Sigmoid colon (tissue), 7 donors: ENCODE measurements at places on chromosomes 4 and X. TPM values are rescaled to one million over a fixed set of nuclear protein-coding genes. Genes with fewer than 3 reads are reported as not detected.

HAUS3 gene
- 6.0 TPM for polyA plus RNA-seq

S100P gene
- 396 TPM for polyA plus RNA-seq

RBM46 gene
- not detected for polyA plus RNA-seq

NALF2 gene
- under 0.01 TPM for polyA plus RNA-seq

RASSF6 gene
- polyA plus RNA-seq, result 20.4 TPM

ARX gene
- 0.10 TPM for polyA plus RNA-seq

HS3ST1 gene
- polyA plus RNA-seq, result 3.6 TPM

PCDH19 gene
- 0.29 TPM for polyA plus RNA-seq

EVC2 gene
- 0.60 TPM for polyA plus RNA-seq

TLL1 gene
- 0.60 TPM for polyA plus RNA-seq

TBX22 gene
- polyA plus RNA-seq, result not detected

GRCh38 chrX:115650916-115651315 is 89.9 kb downstream of the PLS3 start:
- DNase-seq, result no peak
- no peaks in the 10 kb centered on the region for H3K36me3 ChIP-seq
- no peak overlapping the region for H3K27ac ChIP-seq
- no peaks in the 10 kb centered on the region for H3K27me3 ChIP-seq
- H3K4me1 ChIP-seq, result no peaks in the 10 kb centered on the region

DNA sequence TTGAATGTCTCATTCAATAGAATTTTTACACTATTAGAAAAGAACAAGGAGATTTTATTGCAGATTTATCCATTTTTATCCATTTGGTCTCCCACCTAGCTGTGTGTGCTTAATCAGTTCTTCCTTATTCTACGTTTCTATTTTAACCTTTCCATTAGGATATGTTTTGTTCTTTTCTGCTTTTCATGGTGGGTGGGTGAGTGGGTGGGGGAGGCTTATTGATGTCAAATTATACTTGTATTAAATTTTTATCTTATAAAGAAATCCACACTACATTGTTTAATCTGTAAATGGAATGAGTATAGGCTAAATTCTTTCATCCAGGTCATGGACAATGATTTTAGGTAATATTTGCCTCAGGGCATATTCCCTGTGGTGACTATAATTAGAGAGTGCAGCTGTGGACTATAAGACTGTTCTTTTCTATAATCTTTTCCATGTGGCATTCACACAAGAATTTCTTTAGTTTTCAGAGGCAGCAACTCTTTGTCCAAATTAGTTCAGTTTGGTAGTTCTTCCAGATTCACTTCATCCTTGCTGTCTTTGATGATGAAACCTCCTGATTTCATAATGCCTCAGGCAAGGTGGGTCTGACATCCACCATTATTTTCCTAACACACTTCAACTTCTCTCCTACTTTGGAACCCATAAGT is 2451.8 kb downstream of the PCDH7 start:
- no peak overlapping the region for H3K27ac ChIP-seq
- no peaks in the 10 kb centered on the region for H3K27me3 ChIP-seq
- H3K36me3 ChIP-seq, result no peaks in the 10 kb centered on the region
- no peak overlapping the region for H3K4me3 ChIP-seq
- DNase-seq, result no peak

- no peaks in the 10 kb centered on the region for H3K27me3 ChIP-seq
- H3K36me3 ChIP-seq, result no peaks in the 10 kb centered on the region
- no peak overlapping the region for H3K4me3 ChIP-seq
- no peak for DNase-seq
- no peaks in the 10 kb centered on the region for H3K4me1 ChIP-seq
- no peak overlapping the region for H3K27ac ChIP-seq
Measured at GRCh38 chr4:168361365-168362024, 42.9 kb upstream of the DDX60 start.

- no peak for DNase-seq
- no peak overlapping the region for H3K27ac ChIP-seq
- H3K4me1 ChIP-seq, result peaks cover 16% of the 10 kb centered on the region
- no peaks in the 10 kb centered on the region for H3K27me3 ChIP-seq
- H3K4me3 ChIP-seq, result no peak overlapping the region
- no peaks in the 10 kb centered on the region for H3K36me3 ChIP-seq
Measured at GRCh38 chr4:13302876-13303275, 181.3 kb downstream of the RAB28 start.

GRCh38 chrX:154650221-154650510 is 3.2 kb downstream of the CTAG2 start:
- H3K4me1 ChIP-seq, result no peaks in the 10 kb centered on the region
- H3K27ac ChIP-seq, result no peak overlapping the region
- no peak for DNase-seq
- no peaks in the 10 kb centered on the region for H3K27me3 ChIP-seq
- no peak overlapping the region for H3K4me3 ChIP-seq

DNA sequence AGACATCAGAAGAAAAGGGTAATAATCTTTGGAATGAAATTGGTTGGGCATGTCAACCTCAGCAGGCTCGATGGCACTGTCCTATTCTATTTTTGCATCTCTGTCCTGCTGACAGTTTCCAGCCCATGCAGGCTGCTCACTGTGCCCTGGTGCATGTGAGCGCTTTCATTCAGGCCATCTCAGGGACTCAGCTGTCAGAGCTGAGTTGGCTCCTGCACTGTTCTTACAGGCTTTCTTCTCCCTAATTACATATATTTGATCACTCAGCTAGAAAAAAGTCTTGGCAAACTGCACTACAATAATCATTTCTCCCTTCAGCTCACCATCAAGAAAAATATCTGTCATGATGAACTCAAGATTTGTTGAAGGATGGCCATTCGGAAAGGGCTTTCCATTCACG is 84.7 kb downstream of the RASL11B start:
- no peak for DNase-seq
- H3K4me1 ChIP-seq, result no peaks in the 10 kb centered on the region
- no peaks in the 10 kb centered on the region for H3K36me3 ChIP-seq
- H3K4me3 ChIP-seq, result no peak overlapping the region
- no peaks in the 10 kb centered on the region for H3K27me3 ChIP-seq

DNA sequence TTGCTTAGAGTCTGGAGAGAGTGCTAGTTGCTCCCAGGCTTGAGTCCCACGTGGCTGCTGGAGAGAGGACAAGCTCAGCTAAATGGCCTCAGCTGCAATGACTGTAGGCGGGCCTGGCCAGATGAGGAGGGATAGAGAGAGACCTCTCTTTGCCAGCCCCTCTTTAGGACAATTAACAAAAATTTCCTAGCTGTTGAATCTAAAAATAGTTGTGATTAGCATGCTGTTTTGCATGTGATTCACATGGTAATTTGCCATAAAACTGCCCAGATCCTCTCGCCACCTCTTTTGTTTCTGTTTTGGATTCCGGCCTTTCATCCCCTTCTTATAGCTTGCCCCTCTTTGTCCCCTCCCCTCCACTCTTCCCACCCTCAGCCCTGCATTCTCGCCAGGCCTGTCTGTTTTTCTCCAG is 28.9 kb upstream of the PRPS1 start:
- H3K4me3 ChIP-seq, result no peak overlapping the region
- no peaks in the 10 kb centered on the region for H3K4me1 ChIP-seq
- no peaks in the 10 kb centered on the region for H3K27me3 ChIP-seq
- no peak for DNase-seq
- no peaks in the 10 kb centered on the region for H3K36me3 ChIP-seq

DNA sequence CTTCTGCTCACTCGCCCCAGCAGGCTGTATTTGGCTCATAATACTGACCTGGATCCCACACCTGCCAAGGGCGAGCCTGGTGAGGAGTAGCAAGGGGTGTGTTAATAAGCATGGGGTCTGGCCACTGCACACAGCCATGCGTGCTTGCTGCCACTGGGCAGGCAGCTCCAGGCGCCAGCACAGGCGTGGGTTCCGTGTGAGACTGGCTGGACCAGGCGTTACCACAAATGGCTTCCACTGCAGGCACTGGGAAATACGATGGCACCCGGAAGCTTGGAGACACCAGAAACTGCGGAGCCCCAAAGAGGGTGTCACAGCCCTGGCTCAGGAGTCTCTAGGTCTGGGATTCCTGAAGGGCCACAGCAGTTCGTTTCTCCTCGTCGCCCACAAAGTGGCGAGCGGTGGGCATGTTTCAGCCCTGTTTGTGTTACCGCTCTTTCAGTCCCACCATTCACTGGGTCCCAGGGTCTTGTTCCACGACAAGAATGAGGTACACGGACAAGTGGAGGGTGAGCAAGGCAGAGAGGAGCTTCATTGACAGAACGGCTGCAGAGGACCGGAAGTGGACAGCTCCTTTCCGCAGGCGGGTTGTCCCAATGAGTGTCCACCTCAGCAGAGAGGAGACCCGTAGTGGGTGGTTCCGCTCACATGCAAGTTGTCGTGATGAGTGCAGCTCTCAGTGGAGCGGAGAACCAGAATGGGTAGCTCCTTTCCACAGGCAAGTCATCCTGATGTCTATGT is 428.9 kb downstream of the EPHA5 start:
- no peak overlapping the region for H3K27ac ChIP-seq
- no peaks in the 10 kb centered on the region for H3K27me3 ChIP-seq
- no peaks in the 10 kb centered on the region for H3K4me1 ChIP-seq
- no peaks in the 10 kb centered on the region for H3K36me3 ChIP-seq

DNA sequence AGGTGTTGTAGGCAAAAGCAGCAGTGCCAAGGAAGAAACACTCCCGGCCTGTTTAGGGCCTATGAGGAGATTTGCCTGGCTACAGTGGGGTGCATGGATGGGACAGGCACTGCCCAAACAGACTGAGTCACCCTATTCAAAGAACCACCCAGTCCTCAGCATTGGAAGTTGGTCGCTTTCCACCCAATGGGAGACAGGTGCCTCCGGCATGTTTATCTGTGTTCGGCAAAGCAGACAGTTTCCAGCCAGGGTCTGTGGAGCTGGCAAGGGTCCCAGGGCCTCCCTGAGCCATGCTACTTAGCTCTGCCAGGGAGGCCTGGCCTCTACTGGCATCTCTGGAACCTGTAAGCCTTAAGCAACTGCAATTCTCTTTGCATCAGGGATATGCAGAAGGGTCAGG is 165.1 kb upstream of the ATP6AP2 start:
- H3K36me3 ChIP-seq, result no peaks in the 10 kb centered on the region
- DNase-seq, result peak; percentile 73
- no peak overlapping the region for H3K27ac ChIP-seq
- no peak overlapping the region for H3K4me3 ChIP-seq

DNA sequence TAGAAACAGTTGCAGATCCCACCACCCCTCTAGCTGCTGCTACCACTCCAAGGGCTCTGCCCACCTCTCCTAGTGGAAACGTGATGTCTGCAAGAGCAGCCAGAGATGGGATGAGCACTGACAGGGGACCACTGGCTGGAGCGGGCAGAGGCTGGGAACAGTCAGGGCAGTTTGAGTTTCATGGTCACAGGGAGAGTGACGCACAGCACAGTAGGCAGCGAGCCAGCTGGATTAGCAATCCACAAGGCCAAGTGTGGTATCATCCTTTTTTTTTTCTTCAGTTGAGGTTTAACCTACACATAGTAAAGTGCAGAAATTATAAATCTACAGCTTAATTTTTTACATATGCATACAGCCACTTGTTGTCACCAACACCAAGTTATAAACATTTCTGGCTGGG is 6.4 kb upstream of the SCML2 start:
- no peaks in the 10 kb centered on the region for H3K27me3 ChIP-seq
- no peak overlapping the region for H3K4me3 ChIP-seq
- no peak for DNase-seq
- no peak overlapping the region for H3K27ac ChIP-seq
- no peaks in the 10 kb centered on the region for H3K36me3 ChIP-seq

GRCh38 chrX:46597771-46598170 is 24.2 kb downstream of the CHST7 start:
- no peak for DNase-seq
- no peak overlapping the region for H3K4me3 ChIP-seq
- H3K36me3 ChIP-seq, result no peaks in the 10 kb centered on the region
- H3K27me3 ChIP-seq, result no peaks in the 10 kb centered on the region

- no peaks in the 10 kb centered on the region for H3K27me3 ChIP-seq
- no peaks in the 10 kb centered on the region for H3K36me3 ChIP-seq
- peaks cover 13% of the 10 kb centered on the region for H3K4me1 ChIP-seq
Measured at GRCh38 chr4:1187182-1187581, 14.8 kb upstream of the SPON2 start.

- H3K36me3 ChIP-seq, result no peaks in the 10 kb centered on the region
- no peak overlapping the region for H3K27ac ChIP-seq
- no peaks in the 10 kb centered on the region for H3K27me3 ChIP-seq
- H3K4me3 ChIP-seq, result no peak overlapping the region
- DNase-seq, result no peak
Measured at GRCh38 chrX:78455901-78456300, 128.5 kb upstream of the CYSLTR1 start.

DNA sequence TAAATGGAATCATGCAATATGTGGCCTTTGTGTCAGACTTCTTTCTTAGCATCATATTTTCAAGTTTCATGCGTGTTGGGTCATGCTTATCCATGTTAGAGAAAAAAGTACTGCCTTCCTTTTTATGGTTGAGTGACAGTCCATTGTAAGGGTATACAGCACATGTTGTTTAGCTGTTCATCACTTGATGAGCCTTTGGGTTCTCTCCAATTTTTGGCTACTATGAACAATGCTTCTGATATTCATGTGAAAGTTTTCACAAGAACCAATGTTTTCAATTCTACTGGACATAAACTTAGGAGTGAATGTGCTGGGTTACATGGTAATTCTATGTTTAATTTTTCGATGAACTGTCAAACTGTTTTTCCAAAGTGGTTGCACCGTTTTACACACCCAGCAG is 28.1 kb upstream of the LNX1 start:
- H3K27ac ChIP-seq, result no peak overlapping the region
- no peaks in the 10 kb centered on the region for H3K36me3 ChIP-seq
- no peaks in the 10 kb centered on the region for H3K4me1 ChIP-seq
- H3K4me3 ChIP-seq, result no peak overlapping the region
- no peaks in the 10 kb centered on the region for H3K27me3 ChIP-seq
- no peak for DNase-seq

DNA sequence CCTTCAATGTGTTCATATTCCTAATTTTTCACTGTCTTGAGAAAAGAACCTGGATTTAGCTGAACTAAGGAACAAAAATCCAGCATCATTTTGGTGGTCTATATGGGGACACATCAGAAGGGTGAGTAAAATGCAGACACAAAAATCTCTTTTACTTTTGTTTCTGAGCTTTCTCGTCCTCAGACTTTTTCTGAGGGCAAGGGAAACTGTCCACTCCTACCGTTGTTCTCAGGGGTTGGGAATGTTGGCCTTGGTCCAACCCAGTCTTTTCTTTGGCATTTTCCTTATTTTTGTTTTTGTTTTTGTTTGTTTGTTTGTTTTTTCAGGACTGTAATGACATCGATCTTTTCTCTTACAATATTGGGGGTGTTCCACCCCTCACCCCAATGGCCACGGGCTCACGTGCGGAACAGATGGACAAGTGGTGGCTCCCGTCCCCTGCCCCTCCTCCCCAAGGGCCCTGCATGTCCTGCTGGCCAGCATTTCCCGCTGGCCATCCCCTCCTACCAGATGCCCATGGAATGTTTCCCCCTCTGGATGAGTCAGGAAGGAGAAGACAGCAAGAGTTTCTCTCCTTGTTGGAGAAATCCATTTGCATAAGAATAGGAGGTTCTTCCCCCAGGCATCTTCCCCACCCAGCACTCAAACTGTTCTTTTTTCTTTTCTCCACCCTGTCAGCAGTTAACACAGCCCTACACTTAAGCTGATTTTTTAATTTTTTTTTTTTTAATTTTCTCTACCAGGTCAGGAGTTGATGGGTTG is 305.4 kb upstream of the NDST4 start:
- H3K36me3 ChIP-seq, result no peaks in the 10 kb centered on the region
- no peaks in the 10 kb centered on the region for H3K27me3 ChIP-seq
- H3K27ac ChIP-seq, result no peak overlapping the region
- no peak for DNase-seq

- H3K27me3 ChIP-seq, result no peaks in the 10 kb centered on the region
- no peak for DNase-seq
- no peaks in the 10 kb centered on the region for H3K36me3 ChIP-seq
- no peak overlapping the region for H3K27ac ChIP-seq
Measured at GRCh38 chr4:27861381-27861787, 1000.7 kb downstream of the STIM2 start.

GRCh38 chrX:19684311-19684710 is 169.0 kb upstream of the MAP3K15 start:
- DNase-seq, result no peak
- H3K27me3 ChIP-seq, result no peaks in the 10 kb centered on the region
- no peak overlapping the region for H3K4me3 ChIP-seq
- H3K36me3 ChIP-seq, result no peaks in the 10 kb centered on the region
